ENCODE measurements at places on chromosomes 5 and 9.
A peak's percentile ranks its signal among the peaks of the same experiment; 100 is the strongest.

- DNase-seq, result no peak
These were observed 48.4 kb downstream of the STX17 start for GRCh38 chr9:99954819-99955218.

GRCh38 chr5:143652108-143652700 lies 159.8 kb upstream of the HMHB1 start:
- DNase-seq, result no peak

DNA sequence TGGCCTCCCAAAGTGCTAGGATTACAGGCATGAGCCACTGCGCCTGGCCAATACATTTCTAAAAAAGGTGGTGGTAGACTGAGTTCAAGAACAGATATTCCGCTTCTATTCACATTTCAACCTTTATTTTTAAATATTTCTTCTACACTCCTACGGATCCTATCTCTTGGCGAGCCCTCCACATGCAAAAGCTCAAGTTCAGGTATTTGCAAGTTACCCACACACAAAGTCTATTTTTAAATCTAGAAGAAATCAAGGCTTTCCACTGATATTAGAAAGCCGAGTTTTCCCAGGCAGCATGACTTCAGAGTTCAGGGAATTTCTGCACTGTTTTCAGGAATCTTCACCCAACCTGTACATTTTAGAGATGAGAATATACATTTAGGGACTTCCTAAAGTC lies 101.3 kb upstream of the SAP30L start:
- DNase-seq, result no peak

- peak; percentile 75 for DNase-seq
These were observed 13.1 kb downstream of the LRRC26 start for GRCh38 chr9:137156567-137157375.

- no peak for DNase-seq
These were observed 209.3 kb downstream of the NR3C1 start for GRCh38 chr5:143194206-143194605.

DNA sequence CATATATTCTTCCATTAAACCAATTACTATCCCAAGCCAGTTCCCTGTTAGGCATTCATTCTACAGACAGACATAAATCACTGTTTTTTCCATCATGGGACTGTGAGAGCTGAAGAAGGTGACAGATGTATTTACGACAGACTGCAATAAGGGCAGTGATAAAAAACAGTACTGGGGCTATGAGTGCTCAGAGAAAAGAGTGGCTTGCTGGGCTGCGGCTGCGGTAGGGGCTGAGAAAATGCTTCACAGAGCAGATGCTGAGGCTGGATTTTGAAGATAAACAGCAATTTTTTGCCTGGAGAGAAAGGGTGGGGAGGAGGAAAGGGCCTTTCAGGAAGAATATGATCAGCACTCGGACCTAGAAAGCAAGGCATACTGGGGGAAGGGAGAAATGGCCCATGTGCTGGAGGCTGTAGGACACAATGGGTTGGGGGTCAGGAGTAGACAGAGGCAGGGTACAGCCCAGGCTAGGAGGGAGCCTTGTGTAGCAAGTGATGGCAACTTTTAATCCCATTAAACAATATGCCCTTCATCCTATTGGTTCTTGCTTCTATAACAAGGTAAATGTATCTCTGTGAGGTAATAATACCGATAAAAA lies 279.3 kb downstream of the ASTN2 start:
- DNase-seq, result no peak

GRCh38 chr9:136311051-136312008 lies 7.4 kb upstream of the CCDC187 start:
- no peak for DNase-seq

DNA sequence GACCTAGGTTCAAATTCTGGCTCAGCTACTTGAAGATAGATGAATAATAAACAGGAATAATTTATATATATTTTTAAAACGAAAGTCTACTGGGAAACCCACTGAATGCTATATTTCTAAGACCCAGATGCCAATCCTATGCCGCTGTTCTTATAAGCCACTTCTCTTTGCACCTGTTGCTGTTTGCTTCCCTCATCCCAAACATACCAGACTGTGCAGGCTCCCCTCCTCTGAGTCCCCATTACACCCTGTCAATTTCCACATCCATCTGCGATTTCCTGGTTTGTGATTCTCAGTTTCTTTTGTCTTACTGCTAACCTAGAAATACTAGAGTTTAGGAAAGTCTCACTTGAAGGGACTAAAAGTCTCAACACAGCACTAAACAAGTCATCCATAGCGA lies 92.8 kb upstream of the CAST start:
- no peak for DNase-seq

GRCh38 chr9:88388886-88389605 lies 802 bp downstream of the SPIN1 start:
- DNase-seq, result peak; percentile 81

- DNase-seq, result no peak
These were observed 13.4 kb upstream of the PCSK5 start for GRCh38 chr9:75876999-75877640.

DNA sequence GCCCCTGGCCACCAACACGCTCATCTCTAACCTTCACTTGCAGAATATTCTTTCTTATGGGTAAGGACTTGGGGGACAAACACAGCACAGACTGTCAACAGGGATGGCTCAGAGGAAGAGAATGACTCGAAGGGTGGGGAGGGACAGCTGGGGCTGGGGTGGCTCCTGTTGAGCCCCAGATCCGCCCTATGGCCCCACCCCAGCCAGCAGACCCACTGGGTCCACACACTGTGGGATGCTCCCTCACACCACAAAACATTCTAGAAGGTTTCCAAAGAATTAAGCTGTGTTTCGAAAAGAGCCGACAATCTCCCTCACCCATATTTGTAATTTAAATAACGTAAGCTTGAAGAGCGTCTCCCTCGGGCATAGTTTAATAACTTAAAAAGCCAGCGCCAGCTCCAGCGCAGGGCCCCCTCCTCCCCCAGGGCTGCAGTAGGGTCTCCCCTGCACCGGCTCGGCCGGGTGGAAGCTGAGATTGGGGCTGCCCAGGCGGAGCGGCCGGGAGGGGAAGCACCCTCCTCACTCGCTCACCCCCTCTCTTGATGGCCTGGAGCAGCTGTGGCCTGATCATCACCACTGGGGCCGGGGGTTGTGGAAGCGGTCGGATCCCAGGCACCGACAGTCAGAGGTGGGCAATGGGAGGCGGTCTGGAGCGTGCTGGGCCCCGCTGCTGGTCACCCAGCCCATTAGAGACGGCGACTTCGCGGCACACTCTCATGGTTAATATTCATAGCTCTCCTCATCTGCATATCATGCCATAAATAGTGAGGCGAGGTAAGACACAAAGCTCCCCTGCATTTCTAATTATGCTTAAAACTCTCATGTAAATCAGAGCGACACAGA lies 37.6 kb downstream of the NACC2 start:
- peak; percentile 20 for DNase-seq

- DNase-seq, result no peak
These were observed 93.6 kb downstream of the MRPL36 start for GRCh38 chr5:1706021-1706420.

Measured in frontal cortex (tissue), 4 donors.